NCI-H446 treated with DMSO at 0.1 percent for 48 hours (cell line): ENCODE measurements at places on chromosomes 5 and 9.

- DNase-seq, result no peak
These were observed at the start of gene NEK6 for GRCh38 chr9:124257844-124258606. Gene NEK6, plus strand, starts transcription at chr9:124257949. Its CDS starts 44,016 bp downstream, at chr9:124301965.

DNA sequence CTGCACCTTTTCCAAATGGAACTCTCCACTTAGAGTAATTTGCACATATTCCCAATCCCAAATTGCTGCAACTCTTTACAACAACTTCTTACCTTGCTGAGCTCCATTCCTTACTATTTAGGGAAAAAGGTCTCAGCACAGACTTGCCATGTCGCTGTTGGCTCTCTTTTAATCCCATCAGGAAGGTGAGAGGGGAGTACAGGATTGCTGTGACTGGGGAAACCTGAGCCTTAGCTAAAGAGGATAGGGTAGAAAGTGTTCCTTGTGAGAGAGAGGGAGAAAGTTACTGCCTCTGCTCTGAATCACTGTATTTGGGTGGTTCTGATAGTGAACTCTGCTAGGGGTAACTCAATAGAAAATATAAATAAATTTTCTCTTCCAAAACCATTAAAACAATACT is 43.7 kb upstream of the GABRA1 start:
- no peak for DNase-seq

- no peak for DNase-seq
These were observed 136.0 kb upstream of the TBC1D2 start for GRCh38 chr9:98391406-98391805.

DNA sequence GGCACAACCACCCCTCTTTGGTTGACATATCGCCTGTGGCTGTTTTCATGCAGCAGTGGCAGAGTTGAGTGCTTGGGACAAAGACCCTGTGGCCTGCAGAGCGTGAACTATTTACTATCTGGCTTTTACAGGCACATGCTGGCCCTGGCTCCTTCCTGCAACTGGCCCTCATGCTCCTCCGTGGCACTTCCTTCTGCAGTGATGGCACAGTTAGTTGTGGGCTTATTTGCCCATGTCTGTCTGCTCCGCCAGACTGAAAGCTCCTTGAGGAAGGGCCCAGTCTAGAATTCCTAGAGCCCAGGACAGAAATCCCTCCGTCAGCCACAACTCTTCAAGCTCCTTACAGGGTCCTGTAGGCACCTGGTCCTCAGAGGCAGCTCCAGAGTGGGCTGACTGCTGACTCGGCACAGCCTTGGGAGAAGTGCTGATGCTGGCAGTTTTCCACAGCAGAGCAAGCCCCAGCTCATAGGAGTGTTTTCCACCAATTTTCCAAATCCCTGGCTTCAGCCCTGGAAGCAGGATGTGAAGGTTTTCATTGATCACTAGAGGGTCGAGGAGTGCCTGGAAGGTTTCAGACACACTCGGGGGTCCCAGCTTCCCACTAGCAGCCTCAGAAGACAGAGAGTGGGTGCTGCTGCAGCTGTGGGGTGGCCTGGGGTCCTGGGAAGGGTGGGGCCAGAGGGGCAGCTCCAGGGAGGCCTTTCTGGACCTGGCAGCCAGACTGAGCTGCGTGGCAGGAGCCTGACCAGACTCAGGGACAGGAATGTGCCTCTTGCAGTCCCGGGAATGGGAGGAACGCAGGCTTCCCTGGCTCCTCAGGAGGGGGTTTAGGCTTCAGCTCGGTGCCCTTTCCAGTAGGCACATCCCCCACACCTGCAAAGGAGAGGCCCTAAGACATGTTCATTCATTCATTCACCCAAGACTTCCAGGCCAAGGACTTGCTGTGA is 56.5 kb upstream of the ANGPTL2 start:
- DNase-seq, result no peak

DNA sequence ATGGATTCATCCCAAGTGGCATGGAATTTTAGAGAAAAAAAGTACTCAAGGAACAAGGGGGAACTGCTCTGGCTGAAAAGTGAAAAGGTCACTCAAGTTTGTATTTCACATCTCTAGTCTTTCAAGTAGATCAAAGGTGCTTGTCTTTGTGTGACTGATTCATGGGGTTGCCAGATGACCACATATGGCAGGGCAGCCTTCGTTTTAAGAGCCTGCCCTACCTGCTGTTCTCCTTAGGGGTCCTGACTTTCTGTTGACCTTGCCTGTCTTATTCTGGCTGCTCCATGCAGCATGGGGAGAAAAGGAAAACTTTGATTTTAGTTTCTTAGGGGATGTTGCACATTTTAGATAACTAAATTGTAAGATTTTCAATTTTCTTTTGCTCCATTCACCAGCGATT is 877.7 kb downstream of the TLE1 start:
- no peak for DNase-seq

- DNase-seq, result no peak
These were observed 28.7 kb upstream of the ZSWIM6 start for GRCh38 chr5:61303346-61303745.

GRCh38 chr5:154850255-154851062 is at the start of gene FAXDC2:
Gene FAXDC2, minus strand, starts transcription at chr5:154850603. Its CDS starts 12,425 bp downstream, at chr5:154838178.
- no peak for DNase-seq

DNA sequence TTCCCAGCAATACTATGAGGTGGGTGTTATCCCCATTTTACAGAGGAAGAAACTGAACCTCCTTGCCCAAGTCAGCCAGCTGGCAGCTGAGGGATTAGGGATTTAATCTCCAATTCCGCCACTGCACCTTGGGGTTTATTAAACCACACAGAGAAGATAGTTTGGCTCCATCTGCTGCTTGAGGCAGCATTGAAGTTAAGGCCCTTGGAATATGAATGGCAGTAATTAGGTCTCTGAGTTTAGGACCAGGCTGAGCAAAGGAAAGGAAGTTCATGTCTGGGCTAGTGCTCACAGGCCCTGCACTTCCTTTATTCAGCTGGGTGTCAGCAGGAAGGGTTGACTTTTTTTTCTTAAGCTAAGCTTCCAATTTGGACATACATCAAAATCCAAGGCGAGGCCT is 86.9 kb upstream of the GDNF start:
- no peak for DNase-seq

DNA sequence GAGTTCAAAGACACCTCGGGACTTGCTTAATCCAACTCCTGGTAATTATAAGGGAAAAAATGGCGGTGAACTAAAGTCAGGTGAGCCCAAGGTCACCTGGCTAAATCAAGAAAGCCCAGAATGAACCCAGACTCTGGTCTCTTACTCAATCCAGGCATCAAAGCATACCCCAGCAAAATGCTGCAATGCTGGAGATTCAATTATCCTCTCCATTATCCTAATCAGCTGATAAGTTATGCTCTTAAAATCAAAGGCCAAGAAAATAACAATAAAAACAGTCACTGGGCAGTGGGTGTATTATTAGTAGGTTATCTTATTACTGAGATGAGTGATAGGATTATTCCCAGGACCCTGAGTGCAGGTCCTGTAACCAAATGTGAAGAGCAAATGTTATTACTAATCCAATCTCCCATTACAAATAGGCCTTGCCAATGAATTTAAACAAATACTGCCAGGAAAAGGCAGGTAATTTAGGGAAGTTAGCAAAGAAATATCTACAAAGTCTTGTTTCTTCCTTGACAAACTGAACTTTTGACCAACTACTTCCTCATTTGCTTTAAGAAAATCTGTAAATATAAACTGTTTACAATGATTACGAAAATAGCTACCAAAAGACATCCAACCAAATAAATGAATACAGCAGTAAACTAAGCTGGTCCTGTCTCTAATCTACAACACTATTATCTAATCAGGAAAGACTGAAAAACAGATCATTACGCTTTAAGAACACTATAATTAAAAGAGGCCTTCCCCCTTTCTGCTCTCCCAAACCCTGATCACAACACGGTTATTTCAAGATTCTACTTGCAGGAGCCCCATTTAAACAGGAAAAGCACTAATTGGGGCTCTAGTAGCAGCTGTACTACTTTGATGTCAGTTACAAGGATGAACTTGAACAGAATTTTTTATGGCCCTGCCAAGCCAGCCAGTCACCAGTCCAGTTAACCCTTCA is 103.2 kb downstream of the MED27 start:
- DNase-seq, result no peak

GRCh38 chr5:17087035-17087434 is 130.4 kb upstream of the BASP1 start:
- DNase-seq, result no peak

GRCh38 chr9:27528886-27529315 is 713 bp downstream of the MOB3B start:
- no peak for DNase-seq

- DNase-seq, result no peak
These were observed 2.0 kb downstream of the GALNT12 start for GRCh38 chr9:98809311-98810101.

GRCh38 chr5:141338538-141339306 is at the start of gene PCDHGA2:
Gene PCDHGA2, plus strand, starts transcription at chr5:141338760.
- DNase-seq, result no peak

DNA sequence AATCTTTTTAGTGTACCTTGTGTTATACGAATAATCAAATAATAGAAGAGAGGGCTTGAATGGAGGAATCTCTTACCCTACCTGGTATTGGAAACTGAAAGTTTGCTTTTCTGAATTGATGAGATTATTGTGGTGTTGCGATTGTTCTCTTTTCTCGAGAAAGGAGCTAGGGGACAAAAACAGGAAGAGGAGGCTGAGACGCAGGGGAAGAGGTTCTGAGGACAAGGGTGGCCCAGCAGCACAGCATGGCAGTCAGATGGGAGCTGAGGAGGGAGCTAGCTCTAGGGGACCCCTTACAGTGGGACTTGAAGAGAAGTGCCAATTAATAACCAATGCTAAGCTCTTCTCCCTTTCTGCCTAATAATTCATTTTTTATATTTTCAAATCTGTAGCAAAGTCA is 183.3 kb upstream of the DMAC1 start:
- DNase-seq, result no peak

DNA sequence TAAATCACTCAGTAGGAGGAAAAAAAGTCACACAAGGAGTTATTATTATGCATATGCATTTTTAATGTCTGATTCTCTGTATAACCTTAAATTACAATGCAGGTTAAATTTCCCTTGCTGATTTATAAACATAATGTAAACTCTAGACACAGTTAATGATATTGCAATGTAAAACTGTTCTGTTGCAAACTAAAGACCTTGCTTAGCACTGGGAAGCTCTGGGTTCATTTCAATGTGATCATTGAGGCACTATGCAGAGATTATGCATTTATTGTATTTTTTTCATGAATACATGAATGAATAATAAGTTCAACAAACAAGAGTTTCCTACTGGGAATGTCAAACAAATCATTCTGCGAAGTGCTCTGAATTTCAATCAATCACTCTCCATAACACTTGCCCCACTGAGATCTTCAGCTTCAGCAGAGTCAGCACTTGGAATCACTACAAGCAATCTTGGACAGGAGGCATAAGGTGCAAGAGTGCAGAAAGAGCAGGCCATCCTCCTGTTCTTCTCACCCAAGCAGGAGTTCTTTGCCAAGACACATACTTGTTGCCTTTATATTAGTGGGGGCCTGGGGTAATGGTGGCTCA is 232.1 kb downstream of the CSNK1G3 start:
- no peak for DNase-seq

DNA sequence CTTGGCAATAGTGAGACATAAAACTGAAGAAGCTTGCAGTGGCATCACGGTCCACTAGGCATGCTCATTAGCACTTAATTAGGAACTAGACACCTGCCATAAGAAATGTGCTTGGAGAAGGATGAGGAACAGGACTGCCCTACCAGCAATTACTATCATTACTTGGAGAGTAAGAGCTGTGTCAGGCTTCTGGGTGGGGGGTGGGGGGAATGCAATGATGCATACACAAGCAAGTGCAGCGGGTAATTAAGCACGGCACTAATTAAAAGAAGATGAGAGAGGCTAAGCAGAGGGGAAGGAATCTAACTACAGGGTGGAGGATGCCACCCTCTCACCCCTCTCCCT is 53.1 kb downstream of the TLE1 start:
- DNase-seq, result peak; percentile 18

- no peak for DNase-seq
These were observed 143.9 kb upstream of the NR3C1 start for GRCh38 chr5:143547342-143547741.

- DNase-seq, result no peak
These were observed 2292.6 kb upstream of the C9orf72 start for GRCh38 chr9:29865764-29866313.

DNA sequence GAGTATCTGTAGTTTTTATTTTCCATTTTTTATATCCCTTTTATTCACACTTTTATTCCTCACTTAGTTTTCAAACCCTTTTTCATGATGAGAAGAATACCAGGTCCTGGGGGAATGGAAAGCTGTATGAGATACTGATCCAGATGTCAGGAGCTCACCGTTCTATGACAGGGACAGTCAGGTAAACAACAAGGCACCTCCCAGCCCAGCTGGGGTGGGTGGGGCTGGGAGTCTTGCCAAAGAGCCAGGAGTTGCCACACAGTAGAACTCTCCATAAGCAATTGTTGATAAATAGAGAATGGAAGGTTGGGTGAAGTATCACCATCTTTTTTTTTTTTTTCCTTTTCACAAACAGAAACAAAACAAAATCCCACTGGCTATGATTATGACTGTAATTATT is 225.8 kb downstream of the NSG2 start:
- DNase-seq, result no peak

GRCh38 chr5:107218457-107219193 is 452.1 kb downstream of the EFNA5 start:
- no peak for DNase-seq

- no peak for DNase-seq
These were observed 16.2 kb downstream of the SLC1A1 start for GRCh38 chr9:4506490-4506889.

DNA sequence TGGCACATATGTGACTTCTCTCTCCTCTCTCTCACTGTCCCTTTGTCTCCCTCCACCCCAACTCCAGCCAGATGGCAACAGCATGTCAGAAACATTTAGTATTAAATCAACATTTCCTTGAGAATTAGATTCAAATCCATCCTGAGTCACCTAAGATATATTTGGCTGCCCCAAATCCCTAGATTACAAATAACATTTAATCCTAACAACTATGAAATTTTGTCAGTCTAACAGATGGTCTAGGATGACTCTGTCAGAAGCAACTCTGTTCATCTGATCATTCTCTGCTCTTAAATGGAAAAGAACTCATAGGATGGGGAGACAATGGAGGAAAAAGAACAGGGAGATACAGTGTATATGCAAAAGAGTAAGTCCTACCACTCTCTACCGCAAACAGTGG is 201.2 kb downstream of the TSSK1B start:
- DNase-seq, result peak; percentile 60
